ENCODE measurements at places on chromosomes 13 and 19.
A peak's percentile ranks its signal among the peaks of the same experiment; 100 is the strongest.

DNA sequence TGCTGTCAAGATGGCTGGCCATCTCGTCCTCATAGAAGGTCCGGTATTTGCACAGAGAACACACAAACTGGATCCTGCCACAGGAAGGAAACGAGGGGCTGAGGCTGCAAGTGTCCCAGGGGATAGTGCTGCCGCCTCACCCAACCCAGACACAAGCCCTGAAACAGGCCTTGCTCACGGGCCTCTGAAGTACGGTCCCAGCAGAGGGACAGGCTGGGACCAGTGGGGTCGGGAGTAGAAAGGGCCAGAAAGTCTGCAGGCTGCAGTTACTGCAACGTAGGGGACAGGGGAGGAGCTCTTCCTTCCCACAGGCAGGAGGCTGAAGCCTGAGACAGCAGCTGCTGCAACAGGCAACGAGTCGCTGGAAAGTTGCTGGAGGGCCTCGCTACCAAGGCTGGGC lies 18.2 kb upstream of the AKAP8 start:
- no peak for DNase-seq

DNA sequence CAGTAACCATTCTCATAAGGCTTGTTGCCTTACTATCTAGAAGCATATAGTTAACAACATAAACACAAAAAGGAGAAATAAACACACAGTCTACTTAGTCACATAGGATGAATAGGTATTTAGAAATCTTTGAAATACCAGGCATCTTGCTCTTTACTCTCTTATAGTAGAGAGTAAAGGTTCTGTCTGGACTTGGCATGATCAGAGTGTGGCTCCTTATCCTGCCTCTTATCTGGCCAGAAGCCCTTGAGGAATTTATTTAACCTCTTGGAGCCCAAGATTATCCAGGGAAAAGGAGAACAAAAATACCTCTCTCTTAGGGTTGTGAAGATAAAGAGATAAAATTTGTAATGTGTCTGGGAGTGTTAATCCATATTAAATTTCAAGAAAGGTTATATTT lies 100.2 kb upstream of the MBNL2 start:
- no peak for DNase-seq

- DNase-seq = no peak
Measured at GRCh38 chr13:113937073-113937472, 36.8 kb downstream of the C13orf46 start.

DNA sequence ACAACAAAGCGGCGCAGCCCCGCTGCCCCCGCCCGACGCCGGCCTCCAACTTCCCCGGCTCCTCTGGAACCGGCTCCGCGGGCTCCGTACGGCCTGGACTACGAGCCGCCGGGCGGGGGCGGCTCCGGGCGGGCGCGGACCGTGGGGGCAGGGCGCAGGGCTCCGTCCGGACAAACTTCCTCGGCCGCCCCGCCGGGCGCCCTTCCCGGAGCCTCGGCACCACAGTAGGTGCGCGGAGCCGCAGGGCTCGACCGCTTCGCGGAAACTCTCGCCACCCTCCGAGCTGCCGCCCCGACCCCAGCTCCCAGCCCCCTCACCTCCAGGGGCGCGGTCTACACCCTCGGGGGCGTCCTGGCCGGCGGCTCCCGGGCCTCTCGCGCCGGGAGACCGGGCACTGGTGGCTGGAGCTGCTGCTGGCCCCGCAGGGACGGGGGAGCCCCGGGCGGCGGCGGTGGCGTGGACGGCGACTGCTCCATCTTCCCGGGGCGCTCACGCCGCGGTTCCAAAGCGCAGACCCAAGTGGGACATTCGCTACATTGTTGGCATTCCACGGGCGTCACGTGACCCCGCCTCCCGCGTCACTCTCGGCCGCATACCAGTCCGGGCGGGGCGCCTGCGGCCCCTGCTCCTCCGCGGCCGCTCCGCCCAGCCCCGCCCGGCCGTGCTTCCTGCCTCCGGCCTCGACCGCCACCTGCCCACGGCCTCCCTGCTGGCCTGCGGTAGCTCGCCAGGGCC lies at the start of gene LATS2:
Gene LATS2, minus strand, starts transcription at position 558 of the 735 bp plus-strand sequence. CDS start 15,560 bp downstream, outside the sequence.
- peak; percentile 73 for DNase-seq

DNA sequence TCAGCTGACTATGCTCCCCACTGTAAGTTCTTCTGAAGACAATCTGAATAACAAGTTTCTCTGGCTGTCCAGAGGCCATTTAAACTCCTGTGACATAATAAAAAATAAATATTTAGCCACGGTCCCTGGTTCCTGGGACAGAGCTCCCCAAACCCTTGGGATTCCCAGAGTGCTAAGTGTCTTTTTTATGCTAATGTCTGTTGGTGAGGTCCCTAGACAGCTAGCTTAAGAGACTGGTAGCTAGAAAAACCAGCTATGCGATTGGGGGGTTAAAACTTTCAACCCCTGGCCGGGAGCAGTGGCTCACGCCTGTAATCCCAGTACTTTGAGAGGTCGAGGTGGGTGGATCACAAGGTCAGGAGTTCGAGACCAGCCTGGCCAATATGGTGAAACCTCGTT lies 5.9 kb downstream of the EPSTI1 start:
- DNase-seq = no peak

DNA sequence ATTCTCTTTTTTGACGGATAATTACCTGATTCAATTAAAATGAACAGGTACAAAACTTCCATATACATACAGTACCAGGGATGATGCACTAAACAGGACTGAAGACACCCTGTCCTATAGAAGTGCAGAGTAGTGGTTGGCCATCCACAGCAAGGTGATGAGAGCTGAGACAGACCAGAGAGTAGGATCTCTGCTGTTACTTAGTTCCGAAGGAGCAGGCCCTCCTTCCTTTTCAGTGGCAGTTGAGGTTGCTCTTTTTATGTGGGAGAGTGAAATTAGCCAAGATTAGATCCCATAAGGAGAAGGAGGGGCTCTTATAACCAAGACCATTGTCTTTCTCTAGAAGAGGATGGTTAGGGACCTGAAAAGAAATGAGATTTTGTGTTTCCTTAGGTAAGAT lies 4.0 kb downstream of the PDS5B start:
- no peak for DNase-seq

- no peak for DNase-seq
Measured at GRCh38 chr13:27034678-27035111, 136.9 kb downstream of the USP12 start.

- DNase-seq = no peak
Measured at GRCh38 chr13:49300276-49300675, 52.6 kb downstream of the CDADC1 start.

DNA sequence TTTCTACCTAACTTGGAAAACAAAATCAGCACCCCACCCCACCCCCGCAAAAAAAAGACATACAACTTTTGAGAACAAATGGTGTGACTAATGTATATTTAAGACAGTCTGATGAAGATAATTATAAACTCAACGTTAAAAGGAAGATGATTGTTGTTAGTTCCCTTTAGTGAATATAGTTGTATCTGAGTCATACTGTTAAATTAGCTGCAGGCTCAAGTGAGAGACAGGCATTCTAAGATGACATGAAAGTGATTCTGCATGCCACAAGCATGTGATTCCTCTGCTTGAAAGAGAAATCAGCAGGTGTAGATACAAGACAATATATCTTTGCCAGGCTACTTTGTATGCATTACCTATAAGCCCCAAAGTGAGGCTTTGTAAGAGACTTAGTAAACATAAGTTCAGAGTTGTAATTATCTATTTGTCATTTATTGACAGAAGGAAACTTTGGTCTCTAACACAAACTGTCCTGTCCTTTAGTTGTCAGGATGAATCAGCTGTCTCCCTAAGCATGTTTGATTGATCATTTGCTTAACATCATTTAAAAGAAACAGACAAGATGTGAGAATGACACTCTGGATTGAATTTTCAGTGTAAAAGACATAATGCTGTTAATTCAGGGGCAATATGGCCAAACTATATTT lies 319.4 kb upstream of the HTR2A start:
- no peak for DNase-seq

- peak; percentile 9 for DNase-seq
Measured at GRCh38 chr13:22061371-22061805, 390.5 kb downstream of the FGF9 start.

DNA sequence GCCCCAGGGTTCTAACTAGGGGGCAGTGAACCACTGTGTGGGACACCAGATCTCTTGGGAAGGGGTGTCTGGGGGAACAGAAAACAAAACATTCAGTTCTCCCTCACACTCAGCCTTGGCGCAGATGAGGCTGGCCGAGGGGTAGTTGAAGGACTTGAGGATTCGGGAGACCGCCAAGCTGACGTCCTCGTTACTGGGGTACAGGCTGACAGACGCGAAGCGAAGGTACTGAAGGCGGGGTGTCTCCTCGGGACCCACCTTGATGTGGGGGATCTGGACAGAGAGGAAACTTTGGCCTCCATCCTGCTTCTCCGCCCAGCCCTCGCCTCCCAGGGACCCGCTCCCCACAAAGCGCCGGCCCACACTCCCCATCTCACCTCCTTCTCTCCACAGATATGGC lies 7.6 kb downstream of the GRIK5 start:
- DNase-seq = no peak

- no peak for DNase-seq
Measured at GRCh38 chr19:11534948-11535347, 3.7 kb upstream of the CNN1 start.

DNA sequence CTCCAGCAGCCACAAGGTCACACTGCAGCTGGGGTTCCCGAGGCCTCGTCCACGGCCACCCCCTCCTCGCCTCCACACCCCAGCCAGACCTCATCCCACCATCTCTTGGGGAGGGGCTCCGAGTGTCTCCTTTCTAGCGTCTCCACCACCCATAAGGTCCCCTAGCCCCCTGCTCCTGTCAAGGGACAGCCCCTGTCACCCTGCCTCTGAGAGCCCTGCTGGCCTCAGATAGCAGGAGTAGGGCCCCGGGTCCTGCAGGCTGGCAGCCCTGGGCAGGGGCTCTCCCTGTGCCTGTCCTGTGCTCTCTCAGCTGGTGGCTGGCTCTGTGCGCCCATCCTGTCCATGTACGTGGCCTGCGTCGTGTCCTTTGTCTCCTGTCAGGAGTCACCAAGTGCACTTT lies 17.0 kb downstream of the COMP start:
- no peak for DNase-seq

DNA sequence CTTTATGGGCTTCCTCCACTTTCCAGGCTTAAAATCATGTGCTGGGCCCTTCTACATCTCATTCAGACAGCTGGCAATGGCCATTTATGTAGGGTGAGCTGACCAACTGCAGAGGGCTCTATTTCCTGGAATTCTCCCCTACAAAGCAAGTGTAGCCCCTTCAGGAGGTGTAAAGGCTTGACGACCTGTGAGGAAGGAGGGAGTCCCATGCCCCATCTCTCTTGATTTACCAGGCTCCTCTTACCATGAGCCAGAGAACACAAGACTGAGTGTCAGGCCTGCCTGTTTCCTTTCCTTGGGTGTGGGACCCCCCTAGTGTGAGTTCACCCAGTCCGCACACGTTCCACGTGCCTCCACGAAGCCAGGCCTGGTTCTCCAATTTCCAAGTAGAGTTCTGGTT lies 16.6 kb downstream of the ZNF536 start:
- DNase-seq = no peak

DNA sequence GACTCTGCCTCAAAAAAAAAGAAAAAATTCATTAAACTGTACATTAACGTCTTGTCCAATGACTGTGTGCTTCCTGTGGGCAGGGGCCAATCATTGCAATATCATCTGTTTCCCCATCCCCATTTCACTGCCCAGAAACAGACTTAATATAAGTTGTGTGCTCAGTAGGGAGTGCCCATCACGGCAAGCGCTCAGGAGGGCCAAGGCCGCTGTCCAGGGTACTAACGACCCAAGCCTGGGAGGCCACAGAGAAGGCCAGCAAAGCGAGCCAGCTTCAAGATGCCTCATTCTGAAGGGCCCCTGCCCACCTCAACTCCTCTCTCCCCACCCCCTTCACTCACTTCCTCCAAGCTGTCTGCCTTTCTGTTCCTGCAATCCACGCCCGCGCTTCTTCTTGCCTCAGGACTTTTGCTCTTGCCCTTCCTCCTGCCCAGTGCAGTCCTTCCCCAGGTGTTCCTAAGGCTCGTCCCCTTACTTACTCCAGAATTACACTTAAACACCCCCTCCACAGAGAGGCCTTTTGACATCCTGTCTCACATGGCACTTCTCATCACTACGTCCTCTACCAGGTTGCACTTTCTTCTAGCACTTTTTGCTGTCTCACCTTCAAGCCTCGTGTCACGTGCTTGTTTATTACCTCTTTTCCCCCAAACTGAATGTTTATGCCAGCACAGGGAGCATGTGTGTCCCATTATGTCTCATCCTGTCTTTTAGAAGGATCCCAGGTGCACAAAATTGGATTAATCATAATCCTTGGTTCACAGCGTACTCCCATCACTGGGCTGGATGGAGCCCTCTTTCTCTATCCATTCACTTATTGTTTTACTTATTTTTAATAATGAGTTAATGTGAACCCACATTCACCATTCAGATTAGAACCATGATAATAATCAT lies 11.3 kb upstream of the POU2F2 start:
- no peak for DNase-seq

GRCh38 chr19:3253270-3253669 lies 28.8 kb downstream of the CELF5 start:
- DNase-seq = no peak

- no peak for DNase-seq
Measured at GRCh38 chr13:70171151-70171550, 62.9 kb upstream of the KLHL1 start.

DNA sequence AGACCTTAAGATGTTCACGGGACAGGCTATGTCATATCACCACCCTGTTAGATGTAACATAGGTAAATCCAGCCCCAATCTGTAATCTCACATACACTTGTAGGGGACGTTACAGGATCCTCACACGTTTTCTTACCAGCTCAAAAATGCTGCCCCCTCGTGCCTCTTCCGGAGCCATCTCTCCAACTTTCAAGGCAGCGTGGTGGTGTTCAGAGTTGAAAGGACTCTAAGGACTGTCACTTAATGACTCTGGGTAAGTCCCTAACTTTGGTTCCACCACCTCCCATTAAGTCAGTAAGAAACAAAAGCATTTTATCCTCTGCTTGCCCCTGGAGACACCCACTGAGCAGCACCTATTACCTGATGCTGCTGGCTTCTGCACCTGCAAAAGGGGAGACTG lies 4.4 kb downstream of the MED26 start:
- no peak for DNase-seq

DNA sequence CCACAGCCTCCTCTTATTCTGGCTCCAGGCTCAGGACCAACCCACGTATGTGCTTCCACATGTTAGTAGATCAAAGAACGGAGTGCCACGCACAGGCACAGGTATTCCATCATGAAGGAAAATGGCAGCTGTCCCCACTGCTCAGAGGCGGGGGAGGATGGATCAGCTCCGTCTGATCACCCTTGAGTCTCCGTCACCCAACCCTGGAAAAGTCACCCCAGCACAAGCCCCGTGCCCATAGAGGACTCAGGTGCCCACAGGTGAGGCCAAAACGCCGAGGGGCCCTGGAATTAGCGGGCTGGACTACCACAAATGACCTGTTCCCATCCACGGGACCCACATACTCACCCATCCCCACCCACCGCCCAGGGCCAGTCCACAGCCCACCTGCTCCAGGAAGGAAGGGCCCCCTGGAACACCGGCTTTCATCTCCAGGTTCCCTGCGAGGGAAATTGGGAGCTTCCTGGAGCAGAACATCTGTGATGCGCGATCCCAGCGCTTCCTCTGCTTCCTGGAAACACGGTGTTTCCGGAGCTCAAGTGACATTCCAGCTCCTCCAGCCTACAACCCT lies 120.5 kb upstream of the SPACA7 start:
- DNase-seq = no peak

All from GM18507 (cell line).